Cerebellum (tissue), 4 donors: ENCODE measurements at places on chromosomes 13 and 19. TPM values are rescaled to one million over a fixed set of nuclear protein-coding genes. Genes with fewer than 3 reads are reported as not detected.

ACER1 gene
- total RNA-seq: not detected

LATS2 gene
- 4.3 TPM for total RNA-seq

PLA2G4C gene
- 11.7 TPM for total RNA-seq

SHISA7 gene
- total RNA-seq: 2.6 TPM

MRPL57 gene
- total RNA-seq: 14.1 TPM

TNFSF11 gene
- total RNA-seq: not detected

LSR gene
- total RNA-seq: 2.6 TPM

IZUMO2 gene
- not detected for total RNA-seq
